ENCODE measurements at places on chromosomes 5 and 9. TPM values are rescaled to one million over a fixed set of nuclear protein-coding genes. Genes with fewer than 3 reads are reported as not detected.
A peak's percentile ranks its signal among the peaks of the same experiment; 100 is the strongest.

Gene LECT2
- total RNA-seq, result not detected

Gene TMOD1
- 220 TPM for total RNA-seq

Gene FCN2
- not detected for total RNA-seq

Gene NR2F1-AS1
- 12.6 TPM for total RNA-seq

Gene IGFBPL1
- 0.53 TPM for total RNA-seq

Gene ASPN
- total RNA-seq, result 18.8 TPM

Gene TRIP13
- 0.54 TPM for total RNA-seq

Gene GAPT
- 0.20 TPM for total RNA-seq

Gene ORM2
- not detected for total RNA-seq

- DNase-seq, result no peak
Measured at GRCh38 chr5:73887688-73888087, 261.7 kb downstream of the ARHGEF28 start.

DNA sequence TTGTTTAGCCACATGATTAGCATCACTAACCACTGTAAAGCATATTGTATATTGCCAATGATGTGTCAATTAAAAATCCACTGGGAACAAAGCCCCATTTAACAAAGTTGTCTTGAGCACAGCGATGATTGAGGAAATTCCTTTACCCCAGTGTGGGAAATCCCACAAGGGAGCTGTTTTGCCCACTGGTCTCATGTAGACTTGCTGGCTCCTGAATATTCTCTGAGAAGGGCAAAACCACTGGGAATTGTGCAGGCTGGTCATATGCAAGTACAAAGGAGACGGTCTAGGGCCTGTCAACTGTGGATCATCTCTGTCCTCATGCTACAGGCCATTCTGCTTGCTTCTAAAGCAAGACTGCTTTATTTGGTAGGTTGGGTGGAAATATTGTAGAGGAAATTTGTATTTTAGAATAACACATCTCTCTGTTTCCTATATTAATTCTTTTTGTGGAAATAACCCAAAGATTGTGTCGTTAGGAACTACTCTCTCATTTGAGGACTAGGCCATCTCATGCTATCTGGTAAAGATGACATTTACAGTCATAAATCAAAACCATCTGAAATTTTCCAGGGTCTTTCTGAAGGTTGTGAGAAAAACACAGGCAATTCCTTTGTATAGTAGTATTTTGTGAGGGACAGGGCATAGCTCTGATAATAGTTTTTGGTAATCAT, 60.2 kb downstream of the PARP8 start:
- DNase-seq, result no peak

GRCh38 chr9:130373679-130374325, 71.0 kb upstream of the ASS1 start:
- DNase-seq, result no peak

DNA sequence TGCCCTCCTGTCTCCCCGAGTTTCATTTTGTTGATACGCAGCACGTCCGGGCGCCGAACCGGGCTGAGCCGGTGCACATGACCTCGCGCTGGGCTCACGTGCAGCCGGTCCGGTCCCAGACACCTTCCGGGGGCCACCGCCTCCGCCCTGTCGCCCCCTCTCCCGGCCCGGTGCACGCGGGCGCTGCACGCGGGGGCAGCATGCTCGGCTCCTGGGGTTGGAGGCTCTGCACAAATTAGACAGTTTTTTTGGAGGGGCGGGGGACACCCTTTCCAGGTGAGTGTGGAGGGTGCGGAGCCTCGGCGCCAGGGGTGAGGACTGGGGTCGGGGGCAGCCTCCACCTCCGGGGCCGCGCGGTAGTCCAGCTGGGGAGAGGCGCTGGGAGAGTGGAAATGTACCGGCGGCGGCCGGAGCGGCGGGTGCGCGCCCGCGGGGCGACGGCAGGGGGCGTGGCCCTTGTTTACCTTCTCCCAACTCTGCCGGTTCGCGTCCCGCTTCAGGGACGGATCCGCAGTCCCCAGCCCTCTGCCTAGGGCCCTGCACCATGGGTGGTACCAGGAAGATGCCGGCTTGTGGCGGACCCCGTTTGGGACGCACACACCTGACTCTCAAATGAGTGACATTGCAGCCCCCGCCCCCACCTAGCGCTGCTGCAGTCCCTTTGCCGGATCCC, 1.1 kb downstream of the JADE2 start:
- peak; percentile 93 for DNase-seq

- peak; percentile 69 for DNase-seq
Measured at GRCh38 chr5:79020861-79021561, 35.9 kb upstream of the ARSB start.

GRCh38 chr5:58188262-58188651, 271.6 kb downstream of the PLK2 start:
- no peak for DNase-seq

- peak; percentile 90 for DNase-seq
Measured at GRCh38 chr5:134003817-134004625, 754 bp downstream of the VDAC1 start.

- DNase-seq, result no peak
Measured at GRCh38 chr5:124194282-124194681, 552.2 kb downstream of the ZNF608 start.

- DNase-seq, result no peak
Measured at GRCh38 chr9:95876595-95876994, 1.1 kb downstream of the ERCC6L2 start.

GRCh38 chr9:136100700-136101614, 5.9 kb upstream of the NACC2 start:
- DNase-seq, result no peak

DNA sequence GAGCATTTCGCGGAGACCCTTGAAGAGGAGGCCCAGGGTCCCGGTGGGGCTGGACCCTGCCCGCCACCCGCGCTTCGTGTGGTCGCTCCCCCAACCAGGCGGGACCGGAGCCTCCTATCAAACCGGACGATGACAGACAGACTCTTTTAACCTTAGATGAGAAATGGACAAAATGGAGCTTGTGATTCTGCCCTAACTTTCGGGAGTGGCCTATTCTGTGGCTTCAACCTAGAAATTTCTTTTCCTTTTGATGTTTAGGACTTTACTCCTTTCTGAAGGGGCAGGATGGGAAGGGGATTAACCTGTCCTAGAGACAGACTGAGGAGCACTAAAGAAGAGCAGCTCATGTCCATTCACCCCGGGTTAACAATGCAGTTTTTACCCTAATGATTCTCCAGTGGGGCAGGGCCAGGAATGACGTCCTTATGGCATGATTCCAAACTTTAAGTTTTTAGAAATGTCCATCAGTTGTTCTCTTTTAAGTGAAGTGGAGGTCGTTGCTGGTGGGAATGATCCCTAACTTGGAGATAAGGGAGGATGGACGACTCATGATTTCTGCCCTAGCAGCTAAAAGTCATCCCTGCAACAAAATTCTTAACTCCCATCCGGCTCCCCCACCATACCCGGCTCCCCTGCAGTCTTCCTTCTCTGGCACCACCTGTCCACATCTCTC, 1.0 kb downstream of the NIPSNAP3A start:
- DNase-seq, result no peak

DNA sequence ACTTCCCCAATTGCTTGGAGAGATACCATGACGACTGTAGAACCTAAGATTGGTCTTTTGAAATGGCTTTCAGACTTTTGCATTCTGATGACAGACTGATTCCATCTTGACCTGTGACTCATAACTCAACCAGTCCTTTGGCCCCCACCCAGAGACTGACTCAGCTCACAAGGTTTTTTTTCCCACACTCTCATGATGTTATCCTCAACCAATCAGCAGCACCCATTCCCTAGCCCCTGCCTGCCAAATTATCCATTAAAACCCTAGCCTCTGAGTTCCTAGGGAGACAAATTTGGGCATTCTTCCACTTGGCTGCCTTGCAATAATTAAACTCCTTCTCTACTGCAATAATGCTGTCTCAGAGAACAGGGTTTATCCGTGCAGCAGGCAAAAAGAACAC, 1263.3 kb upstream of the CDH9 start:
- no peak for DNase-seq

- peak; percentile 76 for DNase-seq
Measured at GRCh38 chr5:59587489-59588337, 305.8 kb downstream of the PDE4D start.

- DNase-seq, result no peak
Measured at GRCh38 chr5:78361631-78361993, 1.2 kb downstream of the SCAMP1 start.

DNA sequence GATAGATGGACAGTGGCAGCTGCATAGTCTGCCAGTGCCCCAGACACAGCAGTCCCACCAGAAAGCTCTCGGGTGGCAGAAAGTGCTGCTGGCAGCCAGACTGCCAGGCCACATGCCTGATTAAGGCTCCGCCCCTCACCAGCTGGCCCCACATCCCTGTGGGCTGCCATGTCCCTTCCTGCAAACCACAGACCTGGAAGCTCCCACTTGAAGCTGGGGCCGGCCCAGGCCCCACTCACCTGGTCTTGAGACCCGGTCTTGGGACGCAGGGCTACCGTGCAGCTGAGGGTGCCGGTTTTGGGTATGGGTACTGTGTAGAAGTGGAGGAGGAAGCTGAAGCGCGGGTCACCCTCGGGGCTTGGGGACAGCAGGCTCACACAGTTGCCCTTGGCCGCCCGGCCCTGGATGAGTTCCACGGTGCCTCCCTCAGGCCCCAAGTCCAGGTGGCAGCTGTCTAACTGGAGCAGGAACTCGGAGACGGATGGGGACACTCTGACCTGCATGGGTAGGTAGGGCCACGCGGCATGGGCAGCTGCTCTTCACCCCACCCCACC, 15.3 kb downstream of the FPGS start:
- DNase-seq, result no peak

DNA sequence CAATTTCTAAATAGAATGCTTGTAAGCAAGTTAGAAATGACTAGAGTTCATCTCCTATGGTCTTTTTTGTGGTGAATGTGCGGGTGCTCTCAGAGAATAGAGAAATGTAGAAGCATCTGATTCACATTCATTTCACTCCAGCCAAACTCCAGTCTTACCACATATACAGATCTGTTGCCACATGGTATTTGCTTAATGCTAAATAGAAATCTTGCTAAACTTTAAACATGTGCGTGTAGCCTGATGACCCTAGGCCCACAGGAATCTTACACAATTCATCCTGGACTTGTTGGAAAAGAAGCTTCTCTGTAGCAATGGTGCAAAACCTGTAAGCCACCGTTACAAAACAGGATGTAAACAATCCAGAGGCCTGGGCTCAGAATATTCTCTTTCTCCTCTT, 135.2 kb downstream of the PCSK1 start:
- no peak for DNase-seq

GRCh38 chr5:61906820-61907219, 399.2 kb upstream of the KIF2A start:
- no peak for DNase-seq

DNA sequence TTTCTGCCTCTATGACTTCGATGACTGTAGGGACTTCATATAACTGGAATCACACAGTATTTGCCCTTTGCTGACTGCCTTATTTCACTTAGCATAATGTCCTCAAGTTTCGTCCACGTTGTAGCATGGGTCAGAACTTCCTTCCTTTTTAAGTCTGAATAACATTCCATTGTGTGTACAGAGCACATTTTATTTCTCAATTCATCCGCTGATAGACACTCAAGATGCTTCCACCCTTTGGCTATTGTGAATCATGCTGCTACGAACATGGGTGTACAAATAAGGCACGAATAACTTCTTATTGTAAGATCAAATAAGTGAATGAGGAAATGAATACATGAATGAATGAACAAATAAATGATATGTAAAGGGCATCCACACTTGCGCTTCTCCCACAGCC, 13.0 kb downstream of the BARX1 start:
- no peak for DNase-seq

- no peak for DNase-seq
Measured at GRCh38 chr9:75979362-75979761, 88.9 kb downstream of the PCSK5 start.

DNA sequence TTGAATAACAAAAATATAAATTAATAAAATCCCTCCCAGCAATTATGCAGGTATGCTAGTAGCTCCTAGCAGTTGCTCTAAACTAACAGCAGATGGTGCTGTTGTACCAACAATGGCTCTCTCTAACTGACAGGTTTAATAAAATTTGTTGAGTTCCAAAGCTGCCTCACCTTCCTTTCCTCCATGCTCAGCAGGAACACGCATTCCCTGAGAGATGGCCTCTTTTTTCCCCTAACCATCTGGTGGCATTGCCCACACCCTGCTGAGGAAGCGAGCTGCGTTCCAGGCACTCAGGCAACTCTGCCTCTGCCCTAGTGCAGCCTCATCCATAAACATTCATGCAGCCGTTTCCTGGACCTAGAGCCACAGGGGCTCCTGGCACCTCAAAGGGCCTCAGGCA, 106.2 kb downstream of the KLHL3 start:
- DNase-seq, result no peak

GRCh38 chr5:33257807-33258429, 182.8 kb upstream of the TARS1 start:
- no peak for DNase-seq

- DNase-seq, result peak; percentile 67
Measured at GRCh38 chr5:138724470-138725146, 28.6 kb upstream of the CTNNA1 start.

DNA sequence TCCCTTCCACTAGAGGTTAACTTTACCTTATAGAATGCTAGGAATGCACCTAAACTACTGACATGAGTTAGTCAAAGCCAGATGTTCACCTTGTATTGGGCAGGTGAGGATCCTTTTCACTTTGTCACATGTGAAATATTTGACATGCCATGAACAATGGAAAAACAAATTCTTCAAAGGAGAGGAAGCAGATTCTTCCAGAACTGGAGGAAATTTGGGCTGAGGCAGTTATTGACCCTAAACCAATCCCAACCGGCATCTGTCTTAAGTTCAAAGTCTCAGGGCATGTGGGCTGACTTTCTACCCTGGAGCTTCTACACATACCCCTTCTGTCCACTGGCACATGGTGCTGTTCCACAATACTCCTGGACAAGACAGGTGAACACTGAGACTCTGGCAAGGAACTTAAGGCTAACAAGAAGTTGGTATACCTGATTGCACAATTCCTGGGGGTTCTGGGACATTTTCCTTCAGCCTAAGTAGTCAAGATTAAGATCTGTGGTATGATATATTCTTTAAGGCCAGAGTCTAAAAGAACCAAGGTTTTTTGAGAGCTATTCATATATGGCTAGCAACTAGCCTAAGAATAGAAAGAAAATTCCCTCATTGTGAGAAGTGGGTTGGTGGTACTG, 2.6 kb downstream of the VLDLR start:
- DNase-seq, result no peak

Data from right cardiac atrium (tissue), 5 donors.